GM19239 (cell line): ENCODE measurements at places on chromosomes 12 and 14.

DNA sequence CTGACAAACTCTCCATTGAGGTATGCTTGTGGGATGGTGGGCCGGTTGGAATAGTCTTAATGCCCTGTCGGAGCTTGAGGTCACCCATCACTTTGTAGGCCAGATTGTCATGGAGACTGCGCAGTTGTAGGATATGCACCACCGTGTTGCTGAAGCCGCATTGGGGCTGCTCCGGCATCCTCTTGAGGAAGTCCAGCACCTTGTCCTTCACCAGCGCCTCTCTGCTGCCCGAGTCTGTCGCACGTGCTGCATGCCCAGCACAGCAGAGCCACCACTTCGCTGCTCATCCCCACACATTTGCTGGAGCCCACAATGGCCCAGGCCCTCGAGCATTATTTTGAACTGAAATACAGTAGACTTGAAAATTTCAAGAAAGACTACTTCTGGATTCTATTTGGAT lies 61.8 kb downstream of the FBXO33 start:
- DNase-seq, result no peak

DNA sequence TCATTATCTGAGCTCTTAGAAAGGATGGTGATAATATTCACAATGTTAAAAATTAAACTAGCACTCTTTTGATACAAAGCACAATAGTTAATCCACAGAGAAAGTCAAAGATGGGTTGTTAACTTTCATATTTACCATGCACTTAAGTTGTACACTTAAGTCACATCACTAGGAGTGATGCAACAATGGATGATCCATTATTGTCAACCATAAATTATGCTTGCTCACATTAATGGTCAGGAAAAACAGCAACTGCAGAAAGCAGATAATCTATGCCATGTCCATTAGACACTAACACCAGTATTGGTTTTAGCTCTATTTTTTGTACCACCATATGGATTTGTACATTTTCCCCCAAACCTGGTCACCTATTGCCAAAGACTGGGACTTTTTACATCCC lies 195.5 kb downstream of the FOXA1 start:
- DNase-seq, result no peak

- DNase-seq, result no peak
Observed at GRCh38 chr14:55341781-55342180, 69.8 kb downstream of the ATG14 start.

DNA sequence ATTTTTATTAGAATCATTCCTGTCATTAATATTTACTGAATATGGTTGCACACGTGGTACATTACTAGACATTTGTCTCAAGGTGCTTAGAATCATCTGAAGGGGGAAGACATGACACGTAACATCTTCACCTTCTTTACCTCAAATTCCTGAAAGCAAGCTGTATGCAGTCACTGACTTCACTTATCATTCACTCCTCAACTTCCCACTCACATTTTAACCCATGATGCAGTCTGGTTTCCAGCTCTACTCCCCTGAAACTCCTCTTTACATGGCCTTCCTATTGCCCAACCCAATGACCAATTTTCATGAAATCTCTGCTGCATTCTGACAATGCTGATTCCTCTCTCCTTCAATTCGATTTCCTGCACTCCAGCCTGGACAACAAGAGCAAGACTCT lies 5.8 kb upstream of the PSMC6 start:
- DNase-seq, result no peak

DNA sequence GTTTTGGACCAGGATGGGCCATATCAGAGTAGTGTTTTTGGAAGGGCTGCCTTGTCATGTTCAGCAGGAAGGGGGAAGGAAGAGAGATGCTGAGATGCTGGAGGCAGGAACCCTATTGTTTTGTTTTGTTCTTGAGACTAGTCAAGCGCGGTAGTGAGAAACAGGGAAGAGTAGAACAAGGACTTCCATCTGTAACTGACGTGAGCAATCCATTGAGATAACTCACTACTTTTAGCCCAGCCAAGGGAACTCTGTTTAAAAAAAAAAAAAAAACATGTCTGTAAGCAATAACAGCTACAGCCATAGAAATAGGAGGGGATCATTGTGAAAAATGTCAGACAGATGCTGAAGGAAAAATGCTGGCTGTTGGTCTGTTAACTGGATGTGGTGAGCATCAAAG lies 34.0 kb downstream of the CD9 start:
- DNase-seq, result no peak

- DNase-seq, result no peak
Observed at GRCh38 chr12:55734595-55734994, 5.8 kb upstream of the CD63 start.

DNA sequence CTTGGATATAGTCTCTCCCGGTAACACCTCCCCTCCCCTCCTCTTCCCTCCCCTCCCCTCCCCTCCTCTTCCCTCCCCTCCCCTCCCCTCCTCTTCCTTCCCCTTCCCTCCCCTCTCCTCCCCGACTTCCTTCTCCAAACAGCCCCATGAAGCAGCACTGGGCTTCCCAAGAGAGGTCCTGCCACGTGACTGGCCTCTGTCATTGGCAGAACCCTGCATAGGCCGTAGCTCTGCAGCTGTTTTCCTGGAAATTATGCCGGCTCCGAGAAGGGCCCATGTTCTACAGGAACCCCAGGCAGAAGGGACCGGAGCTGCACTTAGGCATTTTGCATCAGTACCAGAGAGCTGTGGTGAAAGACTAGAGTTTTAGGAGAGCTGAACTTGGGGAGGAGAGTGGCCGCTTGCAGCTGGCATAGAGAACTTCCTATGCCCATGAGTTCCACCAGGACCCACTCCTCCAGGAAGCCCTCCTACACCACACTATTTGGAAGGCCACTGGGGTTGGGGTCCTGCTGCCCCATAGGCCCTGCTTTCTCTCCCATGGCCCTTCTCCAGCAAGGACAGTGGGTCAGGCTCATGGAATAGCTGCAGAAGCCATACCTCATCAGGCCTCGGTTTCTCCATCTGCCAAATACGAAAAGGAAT lies 5.1 kb upstream of the TNFAIP2 start:
- no peak for DNase-seq

DNA sequence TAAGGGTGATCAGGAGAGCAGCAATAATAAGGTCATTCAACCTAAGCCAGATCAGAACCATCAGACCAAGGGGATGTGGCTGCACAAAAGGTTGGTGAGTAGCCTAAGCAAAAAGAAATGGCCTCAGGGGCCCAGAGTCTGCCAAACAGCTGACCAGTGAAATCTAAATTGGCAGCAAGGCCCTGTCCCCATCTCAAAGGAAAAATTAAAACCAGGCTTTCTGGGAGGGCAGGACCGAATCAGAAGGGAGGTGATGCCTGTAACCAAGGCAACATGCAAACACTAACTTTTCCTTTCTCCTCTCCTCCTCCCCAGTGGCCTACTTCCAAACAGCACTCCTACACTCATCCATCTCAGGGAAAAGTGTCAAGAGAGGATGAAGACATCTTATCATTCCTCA lies 256.4 kb downstream of the NUAK1 start:
- no peak for DNase-seq

DNA sequence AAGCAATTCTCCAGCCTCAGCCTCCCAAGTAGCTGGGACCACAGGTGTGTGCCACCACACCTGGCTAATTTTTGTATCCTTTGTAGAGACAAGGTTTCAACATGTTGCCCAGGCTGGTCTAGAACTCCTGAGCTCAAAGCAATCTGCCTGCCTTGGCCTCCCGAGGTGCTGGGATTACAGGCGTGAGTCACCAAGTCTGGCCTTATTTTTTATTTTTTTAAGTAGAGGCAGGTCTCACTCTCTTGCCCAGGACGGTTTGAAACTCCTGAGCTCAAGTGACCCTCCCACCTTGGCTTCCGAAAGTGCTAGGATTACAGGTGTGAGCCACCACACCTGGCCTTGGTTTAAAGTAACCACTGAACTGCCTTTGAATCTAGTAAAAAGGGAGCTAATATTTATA lies 56.8 kb downstream of the SPPL3 start:
- no peak for DNase-seq

DNA sequence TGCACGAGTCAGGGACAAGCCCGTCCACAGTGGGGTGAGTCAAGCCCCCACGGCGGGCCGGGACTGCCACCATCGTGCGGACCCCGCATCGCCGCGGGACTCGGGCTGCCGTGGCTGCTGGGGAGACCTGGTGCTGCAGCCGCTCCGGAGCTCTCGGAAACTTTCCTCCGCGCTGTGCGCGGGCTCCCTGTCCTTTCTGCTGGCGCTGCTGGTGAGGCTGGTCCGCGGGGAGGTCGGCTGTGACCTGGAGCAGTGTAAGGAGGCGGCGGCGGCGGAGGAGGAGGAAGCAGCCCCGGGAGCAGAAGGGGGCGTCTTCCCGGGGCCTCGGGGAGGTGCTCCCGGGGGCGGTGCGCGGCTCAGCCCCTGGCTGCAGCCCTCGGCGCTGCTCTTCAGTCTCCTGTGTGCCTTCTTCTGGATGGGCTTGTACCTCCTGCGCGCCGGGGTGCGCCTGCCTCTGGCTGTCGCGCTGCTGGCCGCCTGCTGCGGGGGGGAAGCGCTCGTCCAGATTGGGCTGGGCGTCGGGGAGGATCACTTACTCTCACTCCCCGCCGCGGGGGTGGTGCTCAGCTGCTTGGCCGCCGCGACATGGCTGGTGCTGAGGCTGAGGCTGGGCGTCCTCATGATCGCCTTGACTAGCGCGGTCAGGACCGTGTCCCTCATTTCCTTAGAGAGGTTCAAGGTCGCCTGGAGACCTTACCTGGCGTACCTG lies 1.1 kb downstream of the PDE3A start:
- no peak for DNase-seq

DNA sequence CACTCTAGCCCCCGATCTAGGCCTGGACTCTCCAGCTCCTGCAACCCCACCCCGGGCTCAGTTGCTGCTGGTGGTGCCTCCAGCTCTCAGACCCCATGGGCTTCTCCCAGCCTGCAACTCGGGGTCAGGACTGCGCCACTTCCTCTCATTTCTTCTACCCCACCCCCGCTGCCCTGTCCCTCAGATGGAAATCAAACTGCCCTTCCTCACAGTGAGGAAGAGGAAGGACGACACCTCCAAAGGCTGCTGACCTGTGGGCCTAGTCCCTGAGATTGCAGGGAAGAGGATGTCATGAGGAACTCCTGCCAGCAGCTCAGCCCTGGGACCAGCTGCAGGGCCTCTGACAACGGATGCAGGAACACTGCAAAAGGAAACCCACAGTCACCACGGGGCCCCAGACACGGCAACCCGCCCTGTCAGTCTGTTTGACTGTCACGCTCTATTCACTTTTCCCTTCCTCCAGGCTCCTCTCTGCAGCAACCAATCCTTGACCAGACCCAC lies 29.3 kb upstream of the PNMA1 start:
- DNase-seq, result no peak

GRCh38 chr12:127245437-127245836 lies 1021.5 kb upstream of the TMEM132C start:
- DNase-seq, result no peak

GRCh38 chr14:76777721-76778120 lies 16.5 kb downstream of the VASH1 start:
- no peak for DNase-seq

DNA sequence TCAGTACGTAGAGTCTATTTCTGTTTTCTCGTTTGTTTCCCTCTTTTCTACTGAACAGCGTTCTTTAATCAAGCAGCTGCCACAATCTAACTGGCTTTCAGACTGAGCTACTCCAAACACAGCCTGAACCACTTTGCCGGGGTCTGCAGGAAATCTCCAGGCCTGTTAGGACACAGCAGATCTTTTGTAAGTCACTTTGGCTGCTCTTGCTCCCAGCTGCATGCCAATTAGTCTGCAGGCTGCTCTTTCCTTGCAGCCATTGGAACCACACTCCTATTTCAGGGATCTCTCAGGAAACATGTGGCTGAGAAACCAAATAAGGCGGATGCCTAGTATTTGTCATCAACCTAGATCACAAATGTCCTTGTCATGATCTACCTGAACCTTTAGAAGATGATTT lies 73.6 kb downstream of the TMTC1 start:
- DNase-seq, result no peak

- no peak for DNase-seq
Observed at GRCh38 chr12:43349863-43350262, 202.1 kb downstream of the ADAMTS20 start.

GRCh38 chr14:31127690-31128089 lies 79.9 kb downstream of the HECTD1 start:
- peak; percentile 9 for DNase-seq

DNA sequence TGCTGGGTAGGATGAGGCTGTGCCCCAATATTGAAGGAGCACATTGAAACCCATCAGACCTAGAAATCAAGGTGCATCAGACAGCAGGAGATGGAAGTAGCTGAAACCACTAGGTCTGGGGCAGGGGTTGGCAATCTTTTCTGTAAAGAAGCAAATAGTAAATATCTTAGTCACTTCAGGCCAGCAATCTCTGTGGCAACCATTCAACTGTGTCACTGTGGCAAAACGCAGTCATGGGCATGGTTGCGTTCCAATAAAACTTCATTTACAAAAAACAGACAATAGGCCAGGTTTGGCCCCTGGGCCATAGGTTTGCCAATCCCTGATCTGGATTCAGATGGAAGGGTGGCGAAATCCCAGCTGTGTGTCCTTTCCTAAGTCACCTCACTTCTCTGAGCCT lies 397.3 kb downstream of the MED13L start:
- no peak for DNase-seq

DNA sequence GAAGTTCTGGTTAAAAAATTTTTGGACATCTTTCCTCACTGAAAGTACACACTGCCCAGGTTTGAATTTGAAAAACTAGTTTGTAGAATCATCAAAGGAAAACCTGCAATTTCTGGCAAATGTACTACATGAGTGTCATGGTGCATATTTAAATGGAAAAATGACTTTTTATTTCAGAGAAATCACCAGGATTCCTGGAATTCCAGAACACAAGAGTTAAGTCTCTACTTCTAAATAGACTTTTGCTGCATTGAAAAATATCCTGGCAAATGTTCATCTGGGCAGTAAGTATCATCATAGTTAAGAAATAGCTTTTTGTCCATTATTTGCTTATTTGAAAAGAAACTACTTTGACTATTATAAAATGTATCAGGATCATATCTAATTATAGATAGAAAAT lies 275.1 kb downstream of the PRKD1 start:
- no peak for DNase-seq

DNA sequence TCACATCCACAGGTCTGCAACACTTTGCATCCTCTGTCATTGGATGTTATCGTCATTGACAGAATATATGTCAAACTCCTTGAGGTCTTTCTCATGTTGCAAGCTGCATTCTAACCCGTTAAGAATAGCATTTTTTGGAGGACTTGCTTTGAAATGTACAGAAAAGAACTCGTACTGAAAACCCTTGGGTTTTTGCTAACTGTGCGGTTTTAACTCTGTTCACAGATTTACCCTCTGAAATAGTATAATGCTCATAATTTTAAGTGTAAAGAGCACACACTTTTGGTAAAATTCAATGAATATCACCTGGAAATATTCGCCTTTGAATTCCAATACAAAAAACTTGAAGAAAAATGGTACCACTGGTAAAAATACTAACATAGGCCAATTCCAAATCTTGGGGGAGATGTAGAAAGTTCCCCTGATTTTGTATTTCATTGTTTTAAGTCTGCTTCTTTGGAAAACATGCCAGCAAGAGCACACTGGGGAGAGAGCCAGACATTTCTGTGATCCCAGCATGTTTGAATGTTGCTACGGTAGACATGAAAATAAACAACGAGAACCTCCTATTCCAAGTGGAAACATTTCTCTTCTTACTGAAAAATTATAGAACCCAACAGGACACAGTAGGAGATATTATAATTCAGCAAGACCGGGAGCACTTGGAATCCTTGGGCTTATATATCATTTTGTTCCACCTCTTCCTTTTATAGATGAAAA lies 446.0 kb downstream of the AEBP2 start:
- DNase-seq, result no peak

GRCh38 chr12:97047361-97047760 lies 140.3 kb downstream of the NEDD1 start:
- DNase-seq, result no peak

GRCh38 chr14:26870096-26870495 lies 272.3 kb upstream of the NOVA1 start:
- no peak for DNase-seq

- peak; percentile 77 for DNase-seq
Observed at GRCh38 chr14:91367173-91368171, 50.1 kb downstream of the CCDC88C start.
